ENCODE measurements at places on chromosomes 2 and 18.

DNA sequence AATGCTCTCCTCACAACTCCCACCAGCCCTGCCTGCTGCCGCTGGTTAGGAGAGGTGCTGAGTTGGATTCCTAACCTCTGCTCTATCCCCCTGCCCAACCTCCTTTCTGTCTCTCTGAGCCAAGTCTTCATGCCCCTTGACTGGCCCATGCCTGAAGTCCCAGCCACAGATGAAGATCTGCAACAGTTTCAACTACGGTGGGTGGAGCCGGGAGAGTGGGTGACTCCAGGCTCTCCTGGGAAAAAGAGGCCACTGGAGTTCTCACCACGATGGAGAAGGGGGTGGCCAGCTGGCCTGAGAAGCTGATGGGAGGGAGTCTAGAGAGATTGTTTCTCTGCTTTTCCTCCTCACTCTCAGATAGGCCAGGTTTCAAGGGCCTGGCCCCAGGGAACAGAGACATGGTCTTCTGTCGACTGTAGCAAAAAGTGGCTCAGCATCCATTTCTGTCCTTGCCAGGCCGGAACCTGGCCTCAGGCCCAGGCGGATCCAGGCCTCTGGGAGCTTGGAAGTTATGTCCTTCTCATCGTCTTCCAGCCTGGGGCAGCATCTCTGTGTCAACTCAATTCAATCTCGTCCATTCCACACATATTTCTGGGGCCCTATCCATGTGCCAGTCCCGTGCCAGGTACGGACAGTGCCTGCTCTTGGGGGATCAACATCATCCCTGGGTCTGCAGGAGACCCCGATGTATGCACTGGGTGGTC lies 75.3 kb downstream of the INHBB start:
- no peak for DNase-seq

DNA sequence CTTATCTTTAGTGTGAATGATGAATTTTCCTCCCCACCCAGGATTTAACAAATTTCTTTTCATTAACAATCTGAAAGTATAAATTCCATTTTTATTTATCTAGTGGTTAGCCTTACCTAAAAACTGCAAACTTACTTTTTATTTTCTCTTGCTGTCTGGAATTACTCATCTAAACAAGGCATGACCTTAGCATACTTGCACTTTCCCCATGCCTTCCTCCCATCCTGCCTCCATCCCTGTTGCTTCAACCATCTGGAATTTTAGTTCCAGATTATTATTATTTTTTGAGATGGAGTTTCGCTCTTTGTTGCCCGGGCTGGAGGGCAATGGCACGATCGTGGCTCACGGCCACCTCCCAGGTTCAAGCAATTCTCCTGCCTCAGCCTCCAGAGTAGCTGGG lies 35.6 kb downstream of the GDF7 start:
- no peak for DNase-seq

DNA sequence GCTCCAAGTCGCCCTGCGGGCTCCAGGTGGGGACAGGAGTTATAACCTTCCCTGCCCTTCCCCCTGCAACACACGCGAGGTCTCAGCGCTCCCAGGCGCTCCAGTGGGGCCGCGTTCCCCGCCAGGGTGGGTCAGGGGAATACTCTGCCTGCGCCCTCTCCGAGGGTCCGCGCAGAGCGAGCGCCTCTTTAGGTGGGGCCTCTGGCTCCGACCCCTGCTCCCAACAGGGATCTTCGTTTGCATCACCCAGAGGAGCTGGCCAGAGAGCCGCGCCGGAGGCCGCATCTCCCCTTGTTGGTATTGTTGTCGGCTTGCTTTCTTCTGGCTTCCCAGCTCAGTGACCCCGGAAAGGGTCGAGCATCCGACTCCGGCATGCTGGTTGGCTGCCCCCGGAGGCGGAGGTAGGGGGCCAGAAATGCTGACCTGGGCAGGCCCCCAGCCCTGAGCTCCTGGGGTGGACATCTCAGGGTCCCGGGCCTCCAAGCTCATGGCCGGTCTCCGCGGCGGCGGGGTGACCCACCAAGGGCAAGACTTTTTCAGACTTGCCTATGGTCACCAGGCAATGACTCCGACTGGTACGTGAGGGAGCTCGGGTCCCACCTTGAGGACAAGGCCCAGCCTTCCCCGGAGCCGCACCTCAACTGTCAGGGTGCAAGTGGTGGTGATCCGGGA lies 11.2 kb upstream of the EN1 start:
- no peak for DNase-seq

DNA sequence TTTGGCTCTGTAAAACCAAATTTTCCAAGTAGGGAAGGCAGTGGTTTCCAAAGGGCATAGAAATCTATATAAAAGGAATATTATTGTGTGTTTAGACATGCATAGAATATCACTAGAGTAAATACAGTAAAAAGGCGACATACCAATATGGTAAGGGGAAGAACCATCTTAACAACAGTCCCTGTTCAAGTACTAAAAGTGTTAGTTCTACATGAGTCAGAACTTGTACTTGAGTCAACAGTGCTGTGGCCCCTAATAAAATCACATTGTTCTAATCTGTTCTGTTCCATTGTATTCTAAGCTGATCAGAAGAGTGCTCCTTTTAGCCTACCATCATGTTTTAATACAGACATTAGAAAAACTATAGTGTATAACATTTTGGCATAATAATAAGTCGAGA lies 36.1 kb upstream of the TNFRSF11A start:
- DNase-seq, result no peak

GRCh38 chr18:44089732-44090131 lies 591.0 kb upstream of the SETBP1 start:
- no peak for DNase-seq

DNA sequence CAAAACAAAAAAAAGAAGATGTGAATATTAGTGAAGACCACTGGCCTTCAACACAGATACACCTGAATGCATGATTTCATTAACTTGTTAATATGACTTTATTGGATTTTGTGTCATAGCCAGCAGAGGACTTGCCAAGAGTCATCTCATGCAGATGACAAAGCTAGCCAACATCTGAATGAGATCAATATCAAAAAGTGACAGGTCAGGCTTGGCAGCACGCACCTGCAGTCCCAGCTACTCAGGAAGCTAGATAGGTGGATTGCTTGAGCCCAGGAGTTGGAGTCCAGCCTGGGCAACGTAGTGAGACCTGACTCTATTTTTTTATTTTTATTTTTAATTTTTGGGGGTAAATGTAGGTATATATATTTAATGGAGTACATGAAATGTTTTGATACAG lies 54.5 kb upstream of the TGIF1 start:
- no peak for DNase-seq

DNA sequence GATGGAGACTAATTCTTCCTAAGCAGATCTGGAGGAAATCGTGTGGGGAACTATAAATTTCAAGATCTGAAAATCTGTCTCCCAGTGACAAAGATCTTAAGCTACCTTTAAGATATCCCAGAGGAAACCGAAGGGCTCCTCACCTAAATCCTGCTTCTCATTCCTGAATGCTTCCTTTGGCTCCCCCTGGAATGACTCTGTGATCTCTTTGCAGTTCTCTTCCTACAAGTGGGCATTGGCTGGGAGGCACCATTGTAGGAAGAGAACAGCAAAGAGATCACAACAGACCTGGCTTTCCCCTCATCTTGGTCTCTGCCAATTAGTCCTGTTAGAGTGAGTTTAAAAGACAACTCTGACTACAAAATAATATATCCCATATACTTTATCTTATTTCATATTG lies 70.0 kb upstream of the KCNH7 start:
- no peak for DNase-seq

All from activated T-helper 1 cell treated with Interleukin-2 at 50 U/mL for 16 hours (primary cell).